Frontal cortex (tissue), 4 donors: ENCODE measurements at places on chromosomes 11 and 22. TPM values are rescaled to one million over a fixed set of nuclear protein-coding genes. Genes with fewer than 3 reads are reported as not detected.

NLRP6 gene
- total RNA-seq, result not detected

DNA sequence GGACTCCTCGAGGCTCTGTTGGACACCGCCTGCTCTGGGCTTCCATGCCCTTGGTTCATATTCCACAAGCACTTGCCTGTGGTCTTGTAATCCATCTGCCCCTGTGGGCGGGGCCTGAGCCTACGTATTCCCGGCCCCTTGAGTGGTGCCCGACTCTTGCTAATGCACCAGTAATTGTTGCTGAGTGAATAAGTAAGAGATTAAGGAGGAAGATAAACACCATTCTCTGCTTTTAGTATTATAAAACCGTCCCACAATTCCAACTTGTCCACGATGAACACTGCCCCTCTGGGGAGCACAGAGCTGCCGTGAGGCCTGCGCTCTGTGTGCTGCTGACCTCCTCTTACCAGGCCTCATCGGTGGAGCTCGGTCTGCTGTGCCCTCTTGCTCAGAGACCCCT is 50.3 kb downstream of the MICAL2 start:
- DNase-seq, result no peak

IRAG1 gene
- total RNA-seq, result 1.6 TPM

F2 gene
- total RNA-seq, result not detected

GRCh38 chr11:86447763-86448480 is 73.2 kb downstream of the CCDC81 start:
- no peak for DNase-seq

- DNase-seq, result no peak
These were observed 6.6 kb upstream of the MS4A12 start for GRCh38 chr11:60485987-60486386.

- DNase-seq, result no peak
These were observed 22.7 kb upstream of the ALX4 start for GRCh38 chr11:44332665-44333064.

DNA sequence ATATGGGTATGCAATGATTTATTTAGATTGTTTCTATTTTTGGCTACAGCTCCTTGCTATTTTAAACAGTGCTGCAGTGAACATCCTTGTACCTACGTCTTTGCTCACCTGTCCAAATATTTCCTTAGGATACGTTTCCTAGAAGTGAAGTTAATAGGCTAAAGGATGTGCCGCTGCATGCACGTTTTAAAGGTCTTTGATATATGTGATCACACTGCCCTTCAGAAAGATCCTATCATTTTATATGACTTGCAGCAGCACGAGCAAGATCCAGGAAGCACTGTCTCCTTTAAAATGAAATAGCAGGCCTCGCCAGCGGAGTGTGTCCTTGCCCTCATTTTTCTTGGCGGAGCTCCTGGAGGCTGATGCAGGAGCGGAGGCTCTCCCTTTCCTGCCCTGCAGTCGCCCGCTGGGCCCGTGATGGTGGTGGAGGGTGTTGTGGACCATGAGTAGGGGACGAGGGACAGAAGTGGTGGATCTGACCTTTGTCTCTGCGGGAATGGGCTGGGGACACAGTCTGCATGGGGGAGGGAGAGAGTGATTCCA is 19.4 kb downstream of the RPS6KA4 start:
- DNase-seq, result no peak

- no peak for DNase-seq
These were observed 328.1 kb downstream of the CASP12 start for GRCh38 chr11:104570078-104570701.

KRTAP5-11 gene
- total RNA-seq, result not detected

DNA sequence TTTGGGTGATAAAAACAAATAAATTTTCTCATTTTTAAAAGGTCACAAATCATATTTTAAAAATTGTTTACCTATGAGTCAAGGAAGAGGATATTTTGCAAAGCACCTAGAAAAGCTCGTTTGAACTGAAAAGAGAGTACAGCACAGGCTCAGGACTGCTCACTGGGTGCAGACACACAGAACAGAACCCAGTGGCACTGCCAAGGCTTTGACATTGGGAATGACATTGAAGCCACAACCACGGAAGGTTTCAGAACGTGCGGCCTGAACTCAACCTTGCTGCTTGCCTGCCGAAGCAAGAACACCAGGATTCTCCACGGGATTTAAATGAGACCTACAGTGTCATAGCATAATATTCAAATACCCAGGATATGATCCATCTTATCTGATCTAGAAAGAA is 597.1 kb upstream of the B3GAT1 start:
- DNase-seq, result no peak

DNA sequence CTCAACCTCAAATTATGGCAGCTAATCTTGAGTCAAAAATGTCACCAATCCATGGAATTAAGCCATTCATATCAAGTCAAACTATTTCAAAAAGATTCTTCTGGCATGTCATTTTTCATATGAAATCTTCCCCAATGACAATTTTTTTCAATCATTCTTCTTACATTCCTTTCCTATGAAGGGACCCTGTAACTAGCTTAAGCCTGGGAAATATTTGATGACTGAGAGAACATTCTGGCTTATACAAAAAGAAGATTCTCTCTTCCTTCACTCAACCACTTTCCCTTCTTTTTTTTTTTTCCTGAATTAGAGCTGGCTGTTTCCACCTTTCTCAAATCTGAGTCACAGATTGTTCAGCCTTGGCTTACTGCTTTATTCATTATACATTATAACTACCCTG is 903.7 kb downstream of the FAM181B start:
- no peak for DNase-seq

OR51S1 gene
- not detected for total RNA-seq

DNA sequence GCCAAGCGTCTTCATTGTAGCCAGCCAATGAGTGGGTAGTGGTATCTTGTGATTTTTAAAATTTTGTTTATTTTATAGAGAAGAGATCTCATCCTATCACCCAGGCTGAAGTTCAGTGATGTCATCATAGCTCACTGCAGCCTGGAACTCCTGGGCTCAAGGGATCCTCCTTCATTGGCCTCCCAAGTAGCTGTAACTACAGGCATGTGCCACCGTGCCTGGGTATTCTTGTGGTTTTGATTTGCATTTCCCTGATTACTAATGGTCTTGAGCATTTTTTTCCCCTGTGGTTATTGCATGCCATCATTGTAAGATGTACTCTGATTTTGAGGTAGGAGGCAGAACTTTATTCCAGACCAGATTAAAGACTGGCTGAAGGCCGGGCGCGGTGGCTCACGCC is 2.4 kb upstream of the DENND6B start:
- no peak for DNase-seq

KRTAP5-5 gene
- not detected for total RNA-seq

GRCh38 chr11:3709977-3710376 is 38.8 kb upstream of the CHRNA10 start:
- DNase-seq, result no peak

TUB gene
- 83.2 TPM for total RNA-seq

DNA sequence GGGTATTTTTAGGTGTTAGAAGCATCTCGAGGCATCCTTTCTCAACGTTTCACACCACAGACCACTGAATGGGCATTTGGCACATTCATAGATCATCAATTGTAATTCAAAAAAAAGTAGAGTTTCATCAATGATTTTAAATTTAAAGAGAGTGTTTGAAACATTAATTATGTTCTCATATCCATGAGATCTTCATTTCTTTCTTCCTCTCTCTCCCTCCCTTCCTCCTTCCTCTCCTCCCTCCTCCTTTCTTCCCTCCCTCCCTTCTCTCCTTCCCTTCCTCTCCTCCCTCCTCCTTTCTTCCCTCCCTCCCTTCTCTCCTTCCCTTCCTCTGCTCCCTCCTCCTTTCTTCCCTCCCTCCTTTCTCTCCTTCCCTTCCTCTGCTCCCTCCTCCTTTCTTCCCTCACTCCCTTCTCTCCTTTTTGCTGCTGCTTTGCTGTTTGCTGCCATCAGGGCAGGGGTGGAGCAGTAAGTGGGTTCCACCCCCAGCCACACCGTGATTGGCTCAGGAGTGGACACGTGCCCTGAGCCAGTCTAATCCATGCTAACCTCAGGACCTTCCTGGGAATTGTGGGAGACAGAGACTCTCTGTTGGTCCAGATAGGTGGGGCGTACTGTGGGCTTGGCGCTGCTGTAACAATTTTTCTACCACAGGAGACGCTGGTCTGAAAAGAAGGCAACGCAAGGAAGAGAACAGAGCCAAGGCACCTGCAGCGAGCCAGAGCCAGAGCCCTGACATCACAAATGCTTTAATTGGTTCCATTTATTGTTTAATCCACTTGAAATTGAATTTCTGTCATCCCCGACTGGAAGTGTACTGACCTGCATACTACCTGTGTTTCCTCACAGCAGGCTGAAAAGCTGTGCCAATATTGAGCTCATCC is 33.7 kb upstream of the APOBEC3A start:
- peak; percentile 60 for DNase-seq

EHD1 gene
- total RNA-seq, result 23.6 TPM

DNA sequence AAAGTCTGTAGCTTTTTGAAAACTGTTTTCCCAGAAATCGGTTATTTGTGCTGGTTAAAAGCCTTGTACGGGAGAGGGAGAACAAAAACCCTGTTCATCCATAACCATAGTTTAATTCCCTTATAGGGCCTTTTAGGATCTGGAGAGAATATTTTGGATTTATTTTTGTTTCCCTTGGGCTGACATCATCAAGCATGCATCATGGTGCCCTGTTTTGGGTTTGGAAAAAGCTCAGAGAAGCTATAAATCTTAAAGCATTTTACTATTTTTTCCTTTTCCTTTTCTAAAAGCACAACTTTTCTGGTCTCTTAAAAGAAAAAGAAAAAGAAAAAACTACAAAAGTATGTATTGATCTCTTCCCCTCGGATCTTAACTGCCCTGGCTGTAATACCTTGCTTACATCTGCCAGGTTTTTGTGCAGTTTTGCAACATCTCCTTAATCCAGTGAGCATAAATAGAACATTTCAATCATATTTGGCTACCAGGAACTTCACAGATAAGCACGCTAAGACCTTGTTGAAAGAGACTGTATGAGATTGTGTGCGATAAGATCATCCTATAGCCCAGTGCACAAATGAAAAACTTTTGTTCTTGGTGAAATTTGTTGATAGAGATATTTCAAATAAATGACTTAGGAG is 88.0 kb downstream of the ZBTB16 start:
- no peak for DNase-seq

DNA sequence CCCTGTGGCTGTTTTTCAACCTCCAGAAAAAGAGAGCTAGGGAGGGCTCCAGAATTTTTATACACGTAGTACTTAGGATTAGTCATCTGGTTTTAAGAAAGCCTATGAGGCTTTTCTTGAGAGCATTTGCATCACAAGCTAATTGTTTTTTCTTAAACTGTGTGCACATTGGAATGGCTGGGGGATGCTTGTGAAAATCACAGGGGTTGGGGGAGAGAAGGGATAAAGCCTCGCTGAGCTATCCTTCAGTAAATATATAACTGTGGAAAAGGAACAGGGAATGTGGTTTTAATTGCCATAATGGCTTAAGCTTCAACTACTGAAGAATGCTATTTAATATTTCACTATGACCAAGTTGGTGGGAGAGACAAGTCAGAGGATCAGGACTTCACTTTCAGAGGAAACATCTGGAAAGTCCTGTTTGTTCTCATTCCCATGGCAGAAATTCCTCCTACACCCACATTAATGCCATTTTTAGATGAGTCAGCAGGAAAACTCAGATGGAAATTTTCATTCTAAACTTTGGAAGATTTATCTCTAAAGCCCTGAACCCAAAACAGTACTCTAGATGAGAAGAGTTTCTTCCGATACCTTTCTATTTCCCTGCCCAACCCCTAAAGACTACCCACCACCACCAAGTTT is 591.3 kb downstream of the LRRC4C start:
- DNase-seq, result no peak

RASSF10 gene
- 2.4 TPM for total RNA-seq

DNA sequence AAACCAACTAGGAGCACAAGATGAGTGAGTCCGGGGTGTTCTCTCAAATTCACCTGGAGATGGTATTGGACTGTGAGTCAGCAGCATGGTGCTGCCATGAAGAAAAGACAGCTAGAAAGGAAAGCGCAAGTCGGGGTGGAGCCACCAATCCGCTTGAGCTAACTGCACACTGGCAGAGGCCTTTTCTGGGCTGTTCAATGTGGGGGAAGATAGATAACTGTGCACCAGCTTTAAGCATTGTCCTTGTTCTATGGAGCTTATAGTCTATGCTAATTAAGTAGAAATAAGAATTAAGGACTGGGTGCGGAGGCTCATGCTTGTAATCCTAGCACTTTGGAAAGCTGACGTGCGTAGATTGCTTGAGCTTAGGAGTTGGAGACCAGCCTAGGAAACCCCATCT is 21.9 kb upstream of the SORL1-AS1 start:
- DNase-seq, result no peak

PHETA2 gene
- 4.5 TPM for total RNA-seq

GSTT2B gene
- 2.0 TPM for total RNA-seq

DNA sequence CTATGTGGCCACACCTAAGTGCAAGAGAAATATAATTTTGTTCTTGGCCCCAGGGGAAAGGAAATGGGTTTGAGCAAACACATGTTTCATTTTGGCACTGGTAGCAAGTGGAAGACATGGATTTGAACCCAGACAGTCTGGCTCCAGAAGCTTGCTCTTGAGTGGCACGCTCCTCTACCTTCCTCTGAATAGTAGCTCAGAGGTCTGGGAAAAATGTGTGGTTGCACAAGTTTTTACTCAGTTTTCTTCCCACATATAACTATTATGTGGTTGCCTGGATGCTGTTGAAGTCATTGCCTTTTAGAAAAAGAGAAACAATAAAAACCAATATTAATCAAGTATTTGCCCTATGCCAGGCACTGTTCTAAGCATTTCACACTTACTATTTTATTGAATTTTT is 16.3 kb downstream of the PARVA start:
- DNase-seq, result no peak
